Ascending aorta (tissue), 2 donors: ENCODE measurements at places on chromosomes 11 and 22. TPM values are rescaled to one million over a fixed set of nuclear protein-coding genes. Genes with fewer than 3 reads are reported as not detected.

F2 gene
- 2.6 TPM for total RNA-seq

CRYAB gene
- total RNA-seq, result 288 TPM

RFPL3 gene
- total RNA-seq, result not detected

GRCh38 chr11:122642472-122642922, 13.0 kb upstream of the UBASH3B start:
- no peak overlapping the region for H3K4me3 ChIP-seq
- H3K4me1 ChIP-seq, result no peaks in the 10 kb centered on the region
- H3K27me3 ChIP-seq, result no peaks in the 10 kb centered on the region
- H3K36me3 ChIP-seq, result no peaks in the 10 kb centered on the region

GRCh38 chr11:77424644-77425043, 49.2 kb downstream of the PAK1 start:
- H3K4me3 ChIP-seq, result no peak overlapping the region
- H3K36me3 ChIP-seq, result no peaks in the 10 kb centered on the region
- H3K4me1 ChIP-seq, result no peaks in the 10 kb centered on the region
- H3K27ac ChIP-seq, result no peak overlapping the region
- no peaks in the 10 kb centered on the region for H3K27me3 ChIP-seq
- DNase-seq, result no peak

DNA sequence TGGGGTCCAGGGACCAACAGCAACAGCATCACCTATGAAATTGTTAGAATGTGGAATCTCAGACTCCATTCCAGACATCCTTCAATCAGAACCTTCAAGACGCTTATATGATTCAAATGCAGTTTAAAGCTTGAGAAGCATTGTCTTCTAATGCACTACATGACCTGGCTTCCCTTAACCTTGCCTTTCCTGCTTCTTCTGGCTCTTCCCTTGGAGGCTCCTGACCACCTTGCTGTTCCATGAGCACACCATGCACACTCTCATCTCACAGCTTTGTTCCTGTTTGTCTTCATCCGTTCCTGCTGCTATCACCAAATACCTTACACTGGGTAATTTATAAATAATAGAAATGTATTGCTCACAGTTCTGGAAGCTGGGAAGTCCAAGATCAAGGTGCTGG, 26.1 kb downstream of the ZC3H12C start:
- DNase-seq, result no peak
- no peak overlapping the region for H3K4me3 ChIP-seq
- no peaks in the 10 kb centered on the region for H3K27me3 ChIP-seq
- H3K4me1 ChIP-seq, result peaks cover 6% of the 10 kb centered on the region
- no peak overlapping the region for H3K27ac ChIP-seq

DNA sequence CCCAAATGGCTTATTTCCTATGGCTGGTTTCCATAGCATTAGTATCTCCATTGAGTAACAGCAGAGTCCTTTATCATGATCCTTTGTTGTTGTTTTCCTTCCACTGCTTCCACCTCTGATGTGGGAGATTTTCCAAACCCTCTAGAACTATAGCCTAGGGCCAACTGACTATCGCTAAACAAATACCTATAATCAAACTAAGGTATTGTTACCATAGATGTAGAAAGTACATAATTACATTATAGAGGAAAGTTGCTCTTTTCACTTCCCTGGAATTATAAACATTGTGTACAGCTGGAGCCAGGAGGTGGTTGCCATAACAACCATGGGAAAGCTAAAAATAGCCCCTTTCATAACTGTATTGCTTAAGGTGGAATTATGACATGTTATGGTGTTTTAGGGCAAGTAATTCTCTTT, 47.0 kb upstream of the ALKBH3 start:
- no peaks in the 10 kb centered on the region for H3K36me3 ChIP-seq
- DNase-seq, result no peak
- no peak overlapping the region for H3K27ac ChIP-seq
- H3K27me3 ChIP-seq, result no peaks in the 10 kb centered on the region

DNA sequence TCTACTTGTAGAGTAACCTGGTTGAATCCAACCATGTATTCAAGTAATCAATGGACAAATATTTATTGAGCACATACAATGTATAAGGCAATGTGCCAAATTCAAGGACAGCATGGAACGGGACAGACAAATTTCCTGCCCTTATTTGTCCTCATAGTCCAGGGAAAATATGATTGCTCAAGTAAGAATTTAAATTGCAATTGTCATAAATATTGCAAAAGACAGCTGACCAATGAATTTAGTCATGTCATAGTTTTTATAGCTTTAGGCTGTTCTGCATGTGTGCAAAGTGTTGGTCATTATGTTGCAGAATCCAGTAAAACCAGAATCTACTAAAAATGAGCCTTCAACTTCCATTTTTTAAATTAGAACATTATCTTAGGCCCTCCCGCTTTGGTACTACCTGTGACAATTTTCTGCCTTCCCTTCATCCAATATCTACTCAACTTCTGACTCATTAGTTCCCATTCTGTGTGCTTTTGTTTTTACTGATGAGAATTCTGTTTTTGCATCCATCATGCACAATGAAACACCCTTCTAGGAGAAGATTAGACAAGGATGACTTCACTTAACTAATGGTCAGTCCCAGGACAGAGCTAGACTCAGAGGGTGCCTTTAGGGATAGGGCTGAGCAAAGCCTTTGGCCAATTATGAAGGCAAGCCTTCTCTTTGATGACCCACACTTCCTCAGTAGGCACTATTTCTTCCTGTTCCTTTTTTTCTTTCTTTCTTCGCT, 45.8 kb upstream of the FIBIN start:
- no peak for DNase-seq
- no peaks in the 10 kb centered on the region for H3K4me1 ChIP-seq
- no peaks in the 10 kb centered on the region for H3K27me3 ChIP-seq
- peak overlapping the region; percentile 70 for H3K27ac ChIP-seq
- H3K36me3 ChIP-seq, result no peaks in the 10 kb centered on the region

DNA sequence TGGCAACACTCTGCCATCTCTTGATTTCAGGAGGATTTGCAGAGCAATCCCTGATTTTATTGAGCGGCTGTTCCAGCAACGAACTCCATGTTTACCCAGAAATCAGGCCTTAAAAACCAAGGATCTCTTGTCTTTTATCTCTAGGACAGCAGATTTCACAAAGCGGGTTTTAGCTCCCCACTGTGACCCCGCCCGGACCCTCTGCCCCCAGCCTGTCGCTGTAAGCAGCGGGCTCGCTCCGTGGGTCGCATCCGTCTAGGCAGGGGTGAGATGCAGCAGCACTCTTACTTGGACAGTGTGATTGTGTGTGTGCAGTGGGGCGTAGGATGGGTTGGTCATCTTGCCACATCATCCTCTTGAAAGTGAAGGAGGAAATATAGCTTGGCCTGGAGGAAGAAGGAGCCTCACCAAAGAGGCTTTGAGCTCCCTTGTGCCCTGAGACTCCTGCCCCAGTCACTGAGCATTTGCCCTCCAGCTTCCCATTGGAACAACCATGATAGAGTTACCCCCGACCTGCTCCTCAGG, 189.2 kb upstream of the TBCEL start:
- no peak overlapping the region for H3K27ac ChIP-seq
- no peak for DNase-seq
